ENCODE measurements at places on chromosomes 7 and 10. TPM values are rescaled to one million over a fixed set of nuclear protein-coding genes. Genes with fewer than 3 reads are reported as not detected.
A peak's percentile ranks its signal among the peaks of the same experiment; 100 is the strongest.

GRCh38 chr10:14772399-14772798 is 2.3 kb downstream of the FAM107B start:
- no peak for DNase-seq
- no peak overlapping the region for H3K27ac ChIP-seq
- H3K27me3 ChIP-seq, result peaks cover 5% of the 10 kb centered on the region

DNA sequence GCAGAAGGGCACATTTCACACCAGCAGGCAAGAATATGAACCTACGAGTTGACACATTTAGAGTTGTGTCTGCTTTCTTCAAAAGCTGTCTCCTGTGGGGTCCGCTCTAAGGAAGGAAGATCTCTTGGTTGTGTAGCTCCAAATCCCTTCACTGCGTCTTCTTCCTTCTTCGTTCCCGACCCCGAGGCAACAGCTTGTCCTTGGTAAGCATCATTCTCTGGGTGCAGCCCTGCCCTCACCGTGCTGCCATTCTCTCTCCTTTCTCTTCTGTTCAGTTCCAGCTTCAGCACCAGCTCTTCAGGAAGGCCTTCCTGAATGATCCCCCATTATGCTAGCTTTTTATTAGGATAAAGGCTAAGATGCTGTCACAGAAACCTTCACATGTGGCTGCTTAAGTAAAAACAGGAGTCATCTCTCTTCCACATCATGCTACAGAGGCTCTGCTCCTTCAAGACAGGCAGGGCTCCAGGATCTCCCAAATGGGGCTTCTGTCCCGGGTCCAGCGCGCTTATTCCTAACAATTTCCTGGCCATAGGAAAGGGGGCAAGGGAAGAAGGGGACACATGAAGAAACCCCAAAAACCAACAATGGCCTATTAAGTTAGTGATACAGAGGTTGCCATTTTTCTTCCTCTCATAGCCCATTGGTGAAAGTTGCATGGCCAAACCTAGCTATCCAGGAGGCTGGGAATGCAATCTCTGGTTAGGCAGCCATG is 52.2 kb upstream of the SHH start:
- H3K36me3 ChIP-seq, result no peaks in the 10 kb centered on the region
- no peaks in the 10 kb centered on the region for H3K4me1 ChIP-seq
- no peaks in the 10 kb centered on the region for H3K27me3 ChIP-seq
- DNase-seq, result no peak

DNA sequence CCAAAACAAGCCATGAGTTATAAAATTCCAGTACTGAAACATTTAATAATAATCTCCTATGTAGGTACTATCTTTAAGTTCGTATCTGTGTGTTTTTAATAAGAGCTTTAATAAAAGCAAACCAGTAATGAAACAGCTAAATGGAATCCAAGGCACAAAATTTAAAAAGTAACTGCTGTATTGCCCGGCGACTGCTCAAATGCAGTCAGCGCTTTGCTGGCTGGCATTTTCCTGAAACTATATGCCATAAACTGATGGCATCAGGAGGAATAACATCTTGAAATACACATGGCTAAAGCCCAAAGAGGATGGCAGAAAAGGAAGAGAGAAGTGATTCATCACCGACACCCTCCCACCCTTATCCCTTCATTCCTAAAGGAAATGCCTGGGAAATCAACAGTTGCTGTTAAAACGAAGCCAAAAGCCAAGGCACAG is 133.1 kb downstream of the CUBN start:
- no peaks in the 10 kb centered on the region for H3K36me3 ChIP-seq
- no peaks in the 10 kb centered on the region for H3K27me3 ChIP-seq
- H3K27ac ChIP-seq, result peak overlapping the region; percentile 94
- H3K4me3 ChIP-seq, result peak overlapping the region; percentile 11

- H3K27me3 ChIP-seq, result no peaks in the 10 kb centered on the region
- no peak overlapping the region for H3K27ac ChIP-seq
- peaks cover 73% of the 10 kb centered on the region for H3K36me3 ChIP-seq
- no peak for DNase-seq
Measured at GRCh38 chr7:76330673-76331072, 28.1 kb downstream of the YWHAG start.

DNA sequence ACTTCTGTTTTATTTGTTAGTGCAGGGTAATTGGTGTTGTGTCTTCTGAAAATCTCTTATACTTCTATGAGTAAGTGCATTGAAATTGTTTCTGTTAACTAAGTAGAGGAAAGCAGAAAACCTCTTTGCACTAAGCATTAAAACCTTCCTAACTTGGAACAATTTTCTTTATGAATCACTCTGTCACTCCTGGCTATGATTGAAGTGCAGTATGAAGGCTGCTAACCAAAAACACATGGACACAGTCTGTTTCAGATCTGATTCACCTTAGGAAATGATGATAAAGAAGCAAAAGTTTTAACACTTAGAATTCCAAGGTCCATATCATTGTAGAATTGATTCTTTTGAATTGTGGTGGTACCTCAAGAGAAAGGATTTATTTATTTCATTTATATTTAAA is 41.9 kb downstream of the MET start:
- peak overlapping the region; percentile 40 for H3K27ac ChIP-seq
- peak; percentile 80 for DNase-seq
- H3K27me3 ChIP-seq, result no peaks in the 10 kb centered on the region
- H3K4me3 ChIP-seq, result no peak overlapping the region

Gene LIPJ
- under 0.01 TPM for total RNA-seq

- H3K27ac ChIP-seq, result no peak overlapping the region
- no peaks in the 10 kb centered on the region for H3K4me1 ChIP-seq
- peaks cover 13% of the 10 kb centered on the region for H3K27me3 ChIP-seq
- H3K4me3 ChIP-seq, result no peak overlapping the region
Measured at GRCh38 chr10:70920519-70920918, 32.2 kb upstream of the PCBD1 start.

DNA sequence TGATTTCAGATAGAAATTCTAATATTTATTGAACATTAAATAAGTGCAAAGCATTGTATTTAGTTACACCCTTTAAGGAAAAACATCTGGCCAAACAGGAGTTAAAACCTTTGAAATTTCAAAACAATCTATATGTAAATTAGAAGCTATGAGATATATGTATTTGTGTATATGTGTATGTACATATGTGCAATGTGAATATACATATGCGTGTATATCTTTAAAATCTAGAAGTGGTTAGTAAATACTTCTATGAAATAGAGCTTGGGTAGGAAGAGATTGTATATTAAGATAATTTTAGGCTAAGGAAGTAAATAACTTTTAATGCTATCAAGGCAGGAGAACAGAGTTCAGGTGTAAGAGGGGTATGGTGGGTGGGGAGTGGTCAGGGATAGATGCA is 9.3 kb downstream of the WEE2 start:
- H3K4me3 ChIP-seq, result no peak overlapping the region

DNA sequence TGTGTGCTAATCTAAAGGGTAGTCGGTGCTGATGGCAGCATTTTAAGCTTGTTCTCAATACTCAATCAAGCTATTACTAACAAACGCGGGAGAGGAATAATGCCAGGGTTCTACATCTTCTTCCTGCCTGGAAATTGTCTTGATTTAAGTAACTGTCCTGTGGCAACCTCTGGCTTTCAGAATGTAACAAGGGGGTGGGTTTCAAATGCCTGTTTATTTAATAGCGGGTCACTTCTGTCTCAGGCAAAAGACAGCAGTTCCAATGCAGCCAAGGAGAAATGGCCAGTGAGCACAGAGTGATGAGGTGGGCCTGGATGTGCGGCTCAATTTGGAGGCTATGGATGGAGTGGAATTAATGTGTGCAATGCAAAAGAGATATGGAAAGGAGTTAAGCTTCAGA is 692.4 kb downstream of the KCNMA1 start:
- no peak overlapping the region for H3K4me3 ChIP-seq
- DNase-seq, result no peak
- H3K36me3 ChIP-seq, result no peaks in the 10 kb centered on the region
- H3K4me1 ChIP-seq, result peaks cover 22% of the 10 kb centered on the region

DNA sequence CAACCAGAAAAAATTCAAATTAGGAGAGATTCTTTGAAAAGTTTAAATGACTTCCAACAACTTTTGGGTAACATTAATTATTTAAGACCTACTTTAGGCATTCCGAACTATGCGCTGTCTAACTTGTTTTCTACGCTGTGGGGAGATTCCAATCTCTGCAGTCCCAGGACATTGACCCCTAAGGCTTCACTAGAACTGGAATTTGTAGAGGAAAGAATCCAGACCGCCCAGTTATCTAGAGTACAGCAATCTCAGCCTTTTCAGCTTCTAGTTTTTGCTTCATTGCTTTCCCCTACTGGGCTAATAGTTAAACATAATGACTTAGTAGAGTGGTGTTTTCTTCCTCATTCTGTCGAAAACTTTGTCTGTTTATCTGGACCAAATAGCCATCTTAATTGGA is 14.9 kb upstream of the DDC start:
- DNase-seq, result no peak
- no peaks in the 10 kb centered on the region for H3K27me3 ChIP-seq
- no peak overlapping the region for H3K4me3 ChIP-seq
- no peaks in the 10 kb centered on the region for H3K4me1 ChIP-seq

Gene ST8SIA6
- 0.88 TPM for total RNA-seq

DNA sequence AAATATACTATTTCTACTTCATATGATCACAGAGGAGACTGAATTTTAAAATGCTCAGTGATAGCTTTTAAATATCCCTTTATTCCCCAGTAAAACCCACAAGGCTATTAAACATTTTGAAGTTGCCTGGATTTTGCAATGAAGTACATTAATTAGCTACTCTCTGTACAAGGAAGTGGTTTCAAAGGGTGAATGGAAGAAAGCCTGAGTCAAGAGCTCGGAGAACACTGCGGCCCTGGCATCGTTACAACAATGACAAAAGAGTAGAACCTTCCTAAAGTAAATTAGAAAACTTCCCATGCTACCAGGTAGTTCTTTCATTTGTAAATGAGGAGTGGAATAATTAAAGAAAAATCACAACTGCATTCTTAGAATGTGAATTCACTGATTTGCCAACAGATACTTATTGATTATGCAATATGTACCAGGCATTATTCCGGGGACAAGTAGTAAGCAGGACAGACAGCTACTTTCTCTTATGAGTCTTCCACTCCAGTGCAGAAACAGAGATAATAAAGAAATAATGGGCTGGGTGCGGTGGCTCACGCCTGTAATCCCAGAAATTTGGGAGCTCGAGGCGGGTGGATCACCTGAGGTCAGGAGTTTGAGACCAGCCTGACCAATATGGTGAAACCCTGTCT is 63.0 kb downstream of the ZNF22 start:
- H3K27ac ChIP-seq, result no peak overlapping the region
- no peaks in the 10 kb centered on the region for H3K36me3 ChIP-seq
- H3K27me3 ChIP-seq, result no peaks in the 10 kb centered on the region
- H3K4me3 ChIP-seq, result no peak overlapping the region
- no peak for DNase-seq

Data from osteoblast (primary cell).